ENCODE measurements at places on chromosomes 11 and 22.

- peaks cover 34% of the 10 kb centered on the region for H3K27me3 ChIP-seq
- DNase-seq = no peak
- H3K4me1 ChIP-seq = peaks cover 42% of the 10 kb centered on the region
- no peak overlapping the region for H3K27ac ChIP-seq
- H3K36me3 ChIP-seq = no peaks in the 10 kb centered on the region
- no peak overlapping the region for H3K4me3 ChIP-seq
Observed at GRCh38 chr22:29313126-29313575, 2.3 kb downstream of the RASL10A start.

- H3K4me1 ChIP-seq = no peaks in the 10 kb centered on the region
- no peaks in the 10 kb centered on the region for H3K27me3 ChIP-seq
- H3K36me3 ChIP-seq = no peaks in the 10 kb centered on the region
- DNase-seq = no peak
- H3K4me3 ChIP-seq = no peak overlapping the region
Observed at GRCh38 chr11:20238712-20239111, 78.4 kb upstream of the DBX1 start.

DNA sequence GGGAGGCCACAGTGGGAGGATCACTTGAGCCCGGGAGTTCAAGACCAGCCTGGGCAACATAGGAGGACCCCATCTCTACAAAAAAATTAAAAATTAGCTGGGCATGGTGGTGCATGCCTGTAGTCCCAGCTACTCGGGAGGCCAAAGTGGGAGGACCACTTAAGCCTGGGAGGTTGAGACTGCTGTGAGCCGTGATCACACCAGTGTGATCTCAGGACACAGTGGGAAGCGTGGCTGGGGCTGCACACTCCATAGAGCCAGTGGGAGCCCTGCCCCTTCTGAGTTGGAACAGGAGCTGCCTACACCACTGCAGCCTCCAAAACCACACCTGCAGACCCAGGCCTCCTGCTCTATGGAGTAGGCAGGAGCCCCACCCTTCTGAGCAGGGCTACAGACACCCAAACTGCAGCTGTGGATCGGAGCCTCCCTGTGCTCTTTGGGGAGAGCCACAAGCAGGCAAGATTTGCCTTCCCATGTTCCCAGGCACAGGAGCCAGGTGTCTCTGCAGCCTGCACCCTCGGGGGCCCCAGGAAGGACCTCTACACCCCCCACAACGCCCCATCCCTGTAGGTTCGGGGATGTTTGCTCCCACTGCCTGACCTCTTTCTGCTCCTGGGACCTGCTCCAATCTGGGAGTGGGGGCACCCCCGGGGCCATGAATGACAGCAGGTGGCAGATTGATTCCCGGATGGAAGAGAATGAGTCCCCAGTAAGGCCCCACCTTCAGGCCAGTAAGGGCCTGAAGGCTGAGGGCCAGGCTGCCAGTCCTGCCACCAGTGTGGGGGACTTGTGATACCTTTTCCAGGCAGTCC, 245.4 kb downstream of the BUD13 start:
- H3K4me3 ChIP-seq = no peak overlapping the region
- H3K27me3 ChIP-seq = peaks cover 7% of the 10 kb centered on the region
- no peak for DNase-seq
- no peaks in the 10 kb centered on the region for H3K36me3 ChIP-seq

GRCh38 chr11:16169956-16170847, 186.1 kb downstream of the SOX6 start:
- no peaks in the 10 kb centered on the region for H3K36me3 ChIP-seq
- H3K27ac ChIP-seq = no peak overlapping the region
- no peak for DNase-seq
- no peaks in the 10 kb centered on the region for H3K4me1 ChIP-seq
- no peaks in the 10 kb centered on the region for H3K27me3 ChIP-seq

DNA sequence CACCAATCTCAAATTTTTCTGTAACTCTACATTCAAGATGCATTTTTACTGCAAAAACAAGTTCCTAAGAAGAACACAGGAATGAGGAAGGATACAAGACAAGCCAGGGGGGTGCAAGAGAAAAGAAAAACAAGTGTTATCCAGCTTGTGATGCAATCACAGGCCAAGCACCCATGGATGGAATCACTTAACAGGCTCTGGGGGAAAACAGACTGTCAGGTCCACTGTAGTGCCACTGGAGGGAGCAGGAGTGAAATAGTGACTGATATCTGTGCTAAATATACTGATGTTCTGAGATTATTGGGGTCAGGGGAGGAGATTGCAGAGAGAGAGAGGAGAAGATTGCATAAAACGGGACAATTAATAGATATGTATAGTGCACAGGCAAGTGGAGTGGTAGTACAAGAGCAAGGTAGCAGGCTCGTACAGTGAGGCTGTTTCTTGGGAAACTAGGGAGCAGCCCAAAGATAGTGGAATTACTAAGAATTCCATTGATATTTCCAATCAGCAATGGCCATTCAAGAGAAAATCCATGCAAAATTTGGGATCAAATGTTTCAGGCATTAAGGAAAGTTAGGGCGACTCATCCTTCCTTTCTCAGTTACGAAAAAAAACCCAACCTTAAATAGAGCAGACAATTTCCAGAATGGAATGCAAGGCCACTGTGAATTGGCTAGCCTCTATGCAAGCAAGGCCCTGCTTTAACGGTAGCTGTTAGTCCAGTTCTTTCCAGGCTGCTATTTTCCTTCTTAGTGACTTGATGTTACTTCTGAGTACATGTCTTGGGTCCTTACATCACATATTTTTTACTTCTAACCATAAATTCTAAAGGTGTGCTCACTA, 52.2 kb upstream of the CEP126 start:
- no peaks in the 10 kb centered on the region for H3K36me3 ChIP-seq
- H3K27me3 ChIP-seq = no peaks in the 10 kb centered on the region
- peak overlapping the region; percentile 87 for H3K27ac ChIP-seq
- H3K4me3 ChIP-seq = no peak overlapping the region
- H3K4me1 ChIP-seq = peaks cover 39% of the 10 kb centered on the region
- peak; percentile 61 for DNase-seq

- no peaks in the 10 kb centered on the region for H3K4me1 ChIP-seq
- DNase-seq = no peak
- no peaks in the 10 kb centered on the region for H3K27me3 ChIP-seq
- no peak overlapping the region for H3K27ac ChIP-seq
Observed at GRCh38 chr11:29989174-29989970, 27.5 kb downstream of the KCNA4 start.

GRCh38 chr11:111735262-111736116, 30.7 kb downstream of the PPP2R1B start:
- H3K36me3 ChIP-seq = peaks cover 11% of the 10 kb centered on the region
- H3K27ac ChIP-seq = peak overlapping the region; percentile 99
- peaks cover 51% of the 10 kb centered on the region for H3K4me1 ChIP-seq

- no peak overlapping the region for H3K4me3 ChIP-seq
- no peaks in the 10 kb centered on the region for H3K36me3 ChIP-seq
- H3K27ac ChIP-seq = no peak overlapping the region
- DNase-seq = no peak
- H3K27me3 ChIP-seq = no peaks in the 10 kb centered on the region
Observed at GRCh38 chr11:125084761-125085231, 21.7 kb downstream of the SLC37A2 start.

DNA sequence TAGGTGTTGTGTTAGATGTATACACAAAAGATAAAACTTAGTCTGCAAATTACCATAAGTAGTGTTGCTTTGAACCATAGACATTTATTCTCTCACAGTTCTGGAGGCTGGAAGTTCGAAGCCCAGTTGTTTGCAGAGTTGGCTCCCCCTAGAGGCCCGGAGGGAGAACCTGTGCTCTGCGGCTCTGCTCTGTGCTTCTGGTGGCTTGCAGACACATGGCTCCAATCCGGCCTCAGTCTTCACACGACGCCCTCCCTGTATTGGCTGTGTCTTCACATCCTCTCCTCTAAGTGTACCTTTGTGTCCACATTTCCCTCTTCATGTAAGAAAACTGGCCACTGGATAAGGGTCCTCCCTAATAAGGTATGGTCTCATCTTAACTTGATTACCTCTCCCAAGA, 128.4 kb downstream of the OPCML start:
- H3K27me3 ChIP-seq = no peaks in the 10 kb centered on the region
- DNase-seq = no peak
- H3K36me3 ChIP-seq = no peaks in the 10 kb centered on the region
- H3K27ac ChIP-seq = no peak overlapping the region
- no peaks in the 10 kb centered on the region for H3K4me1 ChIP-seq
- no peak overlapping the region for H3K4me3 ChIP-seq

DNA sequence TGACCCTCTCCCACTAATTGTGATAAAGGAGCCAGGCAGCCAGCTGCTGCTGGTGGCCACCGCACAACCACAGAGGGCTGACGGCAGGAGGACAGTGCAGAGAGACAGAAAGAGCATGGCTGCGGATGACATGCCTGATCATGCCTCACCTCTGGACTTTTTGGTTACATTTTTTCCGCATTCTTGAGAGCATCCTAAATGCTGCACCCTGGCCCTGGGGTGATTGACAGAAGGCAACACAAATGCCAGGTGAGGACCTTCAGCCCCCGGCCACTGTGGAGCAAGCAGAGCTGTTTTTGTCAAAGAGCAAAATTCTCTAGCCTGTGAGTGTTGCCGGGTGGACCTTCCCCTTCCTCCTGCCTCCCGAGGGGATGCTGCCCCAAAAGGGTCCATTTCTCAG, 78.5 kb downstream of the RPS6KA4 start:
- H3K4me3 ChIP-seq = no peak overlapping the region
- no peak overlapping the region for H3K27ac ChIP-seq
- H3K36me3 ChIP-seq = no peaks in the 10 kb centered on the region
- DNase-seq = no peak
- H3K4me1 ChIP-seq = no peaks in the 10 kb centered on the region

- no peak overlapping the region for H3K27ac ChIP-seq
- peaks cover 8% of the 10 kb centered on the region for H3K27me3 ChIP-seq
- no peak for DNase-seq
- no peak overlapping the region for H3K4me3 ChIP-seq
Observed at GRCh38 chr11:86241956-86242535, 2.5 kb upstream of the EED start.

GRCh38 chr22:21982338-21982965, at the start of gene TOP3B:
Gene TOP3B (minus strand): TSS chr22:21982787. CDS start chr22:21975709, 7,078 bp downstream.
- peak within 1 kb of the TSS; percentile 35 for H3K27ac ChIP-seq
- H3K4me1 ChIP-seq = peaks cover 7% of the 10 kb centered on the region
- no peaks in the 10 kb centered on the region for H3K36me3 ChIP-seq
- H3K27me3 ChIP-seq = no peaks in the 10 kb centered on the region
- H3K4me3 ChIP-seq = peak within 1 kb of the TSS; percentile 80

DNA sequence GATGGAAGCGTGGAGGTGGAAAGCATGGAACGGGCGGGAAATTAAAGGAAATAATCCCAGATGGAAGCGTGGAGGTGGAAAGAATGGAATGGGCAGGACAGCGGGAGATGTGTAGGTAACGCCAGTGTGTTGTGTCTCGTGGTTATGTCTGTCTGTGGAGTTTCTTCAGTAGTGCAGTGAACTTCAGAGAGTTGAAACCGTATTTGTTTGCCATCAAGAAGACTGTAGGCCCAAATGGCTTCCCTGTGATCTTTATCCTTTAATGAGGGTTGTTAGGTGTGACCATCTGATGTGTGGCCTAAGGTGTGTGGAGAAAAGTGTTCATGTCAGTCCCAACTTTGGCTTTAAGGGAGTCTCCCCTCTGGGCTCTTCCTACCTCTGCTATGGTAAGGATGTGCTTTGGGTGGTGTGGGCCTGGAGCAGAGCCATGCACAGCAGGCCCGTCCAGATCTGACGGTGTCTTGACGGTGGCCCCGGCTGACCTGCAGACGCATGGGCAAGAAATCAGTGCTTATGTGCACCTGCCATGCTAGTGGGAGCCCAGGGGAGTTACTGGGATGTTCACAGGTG, 39.6 kb downstream of the AP2A2 start:
- DNase-seq = no peak
- H3K4me1 ChIP-seq = no peaks in the 10 kb centered on the region
- H3K4me3 ChIP-seq = no peak overlapping the region
- H3K27ac ChIP-seq = no peak overlapping the region
- H3K36me3 ChIP-seq = peaks cover 6% of the 10 kb centered on the region
- H3K27me3 ChIP-seq = no peaks in the 10 kb centered on the region

DNA sequence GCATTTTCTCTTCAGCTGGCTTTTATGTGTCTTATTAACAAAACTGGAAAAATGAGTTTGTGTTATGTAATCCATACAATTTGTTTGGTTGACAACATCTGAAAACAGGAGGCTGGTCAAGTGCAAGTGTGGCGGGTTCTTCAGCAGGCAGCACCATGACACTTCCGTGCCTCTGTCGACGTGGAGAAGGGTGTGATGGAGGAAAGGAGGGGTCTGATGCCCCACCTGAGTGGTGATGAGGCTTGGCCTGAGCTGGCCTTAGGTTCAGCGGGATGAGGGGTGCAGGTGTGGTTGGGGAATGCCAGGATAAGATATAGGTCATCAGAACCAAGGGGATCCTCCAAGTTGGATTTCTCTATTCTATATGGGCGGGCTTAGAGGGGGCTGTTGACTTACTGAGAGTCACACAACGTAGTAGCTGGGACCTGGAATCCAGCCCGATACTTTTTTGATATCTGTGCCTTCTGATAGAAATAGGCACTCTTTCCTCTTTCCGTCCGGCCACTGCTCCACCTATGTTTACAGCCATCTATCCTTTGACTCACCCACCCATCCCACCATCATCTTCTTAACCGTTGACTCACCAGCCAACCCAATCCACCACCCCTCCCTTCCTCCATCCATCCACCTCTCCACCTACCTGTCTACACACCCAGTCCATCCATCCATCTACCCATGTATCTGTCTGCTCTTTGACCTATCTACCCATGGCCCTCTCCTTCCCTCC, 29.0 kb downstream of the SHANK3 start:
- peaks cover 15% of the 10 kb centered on the region for H3K4me1 ChIP-seq
- H3K27me3 ChIP-seq = no peaks in the 10 kb centered on the region
- no peak for DNase-seq
- no peaks in the 10 kb centered on the region for H3K36me3 ChIP-seq
- no peak overlapping the region for H3K4me3 ChIP-seq

GRCh38 chr11:129458756-129459535, 83.3 kb downstream of the BARX2 start:
- H3K36me3 ChIP-seq = no peaks in the 10 kb centered on the region
- H3K4me1 ChIP-seq = no peaks in the 10 kb centered on the region
- H3K27me3 ChIP-seq = no peaks in the 10 kb centered on the region
- DNase-seq = no peak
- no peak overlapping the region for H3K4me3 ChIP-seq
- no peak overlapping the region for H3K27ac ChIP-seq

DNA sequence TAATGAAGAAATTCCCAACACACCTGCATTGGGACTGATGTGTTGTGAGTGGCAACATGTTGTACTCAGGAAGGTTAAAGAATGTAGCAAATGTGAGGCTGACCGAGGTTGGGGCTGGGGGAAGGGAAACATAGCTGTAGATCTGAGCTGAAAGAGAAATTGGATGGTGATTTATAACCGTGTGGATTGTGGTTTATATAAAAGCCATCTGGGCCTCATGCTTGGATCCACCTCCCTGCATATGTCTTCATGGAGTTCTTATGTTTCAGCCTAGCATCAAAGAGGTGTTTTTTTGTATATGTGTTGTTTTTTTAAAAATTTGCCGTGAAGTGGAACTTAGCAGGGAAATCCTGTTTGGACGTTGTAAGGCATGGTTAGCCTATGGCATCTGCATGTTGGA, 141.3 kb downstream of the NAV2 start:
- H3K27ac ChIP-seq = no peak overlapping the region
- H3K4me3 ChIP-seq = no peak overlapping the region
- DNase-seq = peak; percentile 52
- no peaks in the 10 kb centered on the region for H3K4me1 ChIP-seq

GRCh38 chr11:14315130-14315529, 43.9 kb downstream of the RRAS2 start:
- no peaks in the 10 kb centered on the region for H3K27me3 ChIP-seq
- H3K4me1 ChIP-seq = peaks cover 30% of the 10 kb centered on the region
- no peak overlapping the region for H3K4me3 ChIP-seq
- DNase-seq = no peak
- H3K36me3 ChIP-seq = no peaks in the 10 kb centered on the region
